K562 (cell line): ENCODE measurements at places on chromosomes 5 and 9.
A peak's percentile ranks its signal among the peaks of the same experiment; 100 is the strongest.

- no peak for DNase-seq
Measured at GRCh38 chr9:136443687-136444086, 4.0 kb upstream of the INPP5E start.

- DNase-seq = no peak
Measured at GRCh38 chr5:6280425-6281100, 97.8 kb downstream of the MED10 start.

DNA sequence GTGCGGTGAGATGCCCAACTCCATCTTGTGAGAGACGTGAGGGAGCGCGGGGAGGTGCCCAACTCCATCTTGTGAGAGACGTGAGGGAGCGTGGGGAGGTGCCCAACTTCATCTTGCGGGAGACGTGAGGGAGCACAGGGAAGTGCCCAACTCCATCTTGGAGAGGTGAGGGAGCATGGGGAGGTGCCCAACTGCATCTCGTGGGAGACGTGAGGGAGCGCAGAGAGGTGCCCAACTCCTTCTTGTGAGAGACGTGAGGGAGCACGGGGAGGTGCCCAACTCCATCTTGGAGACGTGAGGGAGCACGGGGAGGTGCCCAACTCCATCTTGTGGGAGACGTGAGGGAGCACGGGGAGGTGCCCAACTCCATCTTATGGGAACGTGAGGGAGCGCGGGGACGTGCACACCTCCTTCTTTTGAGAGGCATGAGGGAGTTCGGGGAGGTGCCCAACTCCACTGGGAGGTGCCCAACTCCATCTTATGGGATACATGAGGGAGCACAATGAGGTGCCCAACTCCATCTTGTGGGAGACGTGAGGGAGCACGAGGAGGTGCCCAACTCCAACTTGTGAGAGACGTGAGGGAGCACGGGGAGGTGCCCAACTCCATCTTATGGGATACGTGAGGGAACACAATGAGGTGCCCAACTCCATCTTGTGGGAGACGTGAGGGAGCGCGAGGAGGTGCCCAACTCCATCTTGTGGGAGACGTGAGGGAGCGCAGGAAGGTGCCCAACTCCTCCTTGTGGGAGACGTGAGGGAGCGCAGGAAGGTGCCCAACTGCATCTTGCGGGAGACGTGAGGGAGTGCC lies 235.4 kb downstream of the CACNA1B start:
- no peak for DNase-seq

DNA sequence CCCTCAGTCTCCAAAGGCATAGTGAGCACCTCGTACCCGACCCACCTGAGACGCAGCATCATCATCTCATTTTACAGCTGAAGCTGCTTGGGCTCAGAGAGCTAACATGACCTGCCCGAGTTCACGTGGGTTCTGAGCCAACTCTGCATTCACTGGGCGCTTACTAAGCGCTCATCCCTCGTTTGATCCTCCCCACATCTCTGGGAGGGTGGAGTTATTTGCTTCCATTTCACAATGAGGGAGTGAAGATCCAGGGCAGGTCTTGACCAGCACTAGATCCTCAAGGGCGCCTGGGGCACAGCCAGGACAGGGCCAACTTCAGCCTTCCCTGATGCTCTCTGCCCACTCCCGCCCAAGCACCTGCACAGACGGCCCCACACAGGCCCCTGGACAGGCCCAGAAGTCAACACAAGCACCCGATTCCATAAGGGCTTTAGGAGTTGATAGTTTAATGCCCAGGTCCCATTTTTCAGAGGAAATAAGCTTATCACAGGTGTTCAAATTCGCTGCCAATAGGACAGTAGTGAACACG lies 80.8 kb downstream of the HRH2 start:
- no peak for DNase-seq

DNA sequence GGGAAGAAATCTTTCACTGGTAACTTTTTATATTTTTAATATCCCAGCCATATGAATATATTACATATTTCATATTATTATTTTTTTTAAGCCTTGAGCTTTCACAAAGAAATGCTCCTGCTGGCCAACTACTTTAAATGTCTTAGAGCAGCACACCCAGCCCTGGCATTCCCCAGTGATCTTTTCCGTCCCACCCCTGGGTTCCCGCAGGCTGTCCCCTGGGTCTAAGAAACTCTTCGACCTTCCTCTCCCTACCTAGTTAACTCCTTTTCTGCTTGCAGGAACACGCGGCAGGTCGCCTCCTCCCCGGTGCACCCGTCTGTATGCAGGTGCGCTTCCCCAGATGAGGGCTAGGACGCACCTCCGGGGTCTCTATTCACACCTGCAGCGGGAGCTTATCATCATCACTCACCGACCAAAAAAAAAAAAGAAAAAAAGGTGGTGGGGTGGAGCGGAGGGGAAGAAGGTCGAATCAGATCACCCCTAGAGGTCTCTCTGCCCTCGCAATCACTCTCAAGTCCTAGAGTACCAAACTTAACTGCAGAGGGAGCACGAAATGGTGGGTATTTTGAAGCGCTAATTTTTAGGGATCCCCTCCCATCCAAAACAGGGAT lies 696 bp downstream of the ZFP62 start:
- DNase-seq = peak; percentile 73

DNA sequence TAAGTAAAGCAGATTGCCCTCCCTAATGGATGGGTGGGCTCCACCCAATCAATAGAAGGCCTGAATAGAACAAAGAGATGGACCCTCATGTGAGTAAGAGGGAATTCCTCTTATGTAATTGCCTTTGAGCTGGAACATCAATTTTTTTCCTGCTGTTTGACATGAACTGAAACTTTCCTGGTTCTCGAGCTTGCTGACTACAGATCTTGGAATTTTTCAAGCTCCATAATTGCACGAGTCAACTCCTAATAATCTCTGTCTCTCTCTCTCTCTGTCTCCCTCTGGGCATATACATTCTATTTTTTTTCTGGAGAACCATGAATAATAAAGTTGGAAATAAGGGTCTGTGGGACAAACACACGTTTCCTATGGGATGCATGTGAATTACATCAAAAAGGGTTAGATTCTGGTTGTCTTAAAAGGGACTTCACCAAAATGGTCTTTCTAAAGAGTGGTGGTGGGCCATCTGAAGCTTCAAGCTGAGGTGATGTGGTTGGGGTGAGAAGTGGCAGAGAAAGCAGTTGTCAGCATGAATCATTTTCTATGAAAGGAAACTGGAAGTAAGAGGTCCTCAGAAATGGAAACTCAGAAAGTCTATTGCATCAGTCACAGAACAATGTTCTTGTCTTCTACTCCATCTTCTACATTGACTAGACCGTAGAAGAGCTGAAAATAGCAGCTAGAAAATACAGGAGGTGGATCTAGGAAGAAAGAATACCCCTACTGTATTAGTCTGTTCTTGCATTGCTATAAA lies 47.0 kb upstream of the HOMER1 start:
- DNase-seq = no peak

DNA sequence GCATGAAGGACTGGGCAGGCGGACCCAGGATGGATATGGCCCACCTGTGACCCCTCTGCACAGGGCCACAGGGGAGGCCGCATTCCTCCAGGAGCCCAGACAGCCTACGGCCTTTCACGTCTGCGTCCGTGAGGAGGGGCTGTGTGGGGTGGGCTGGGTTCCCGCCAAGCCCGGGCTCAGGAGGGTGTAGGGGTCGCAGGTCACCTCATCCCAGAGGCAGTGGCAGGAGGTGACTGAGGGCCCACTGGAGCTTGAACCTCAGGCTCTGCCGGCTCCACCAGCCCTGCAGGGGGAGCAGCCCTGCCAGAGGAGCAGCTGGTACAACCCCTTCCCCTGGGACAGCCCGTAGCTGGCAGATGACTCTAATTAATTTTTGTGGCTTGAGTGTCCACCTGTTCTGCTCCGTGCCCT lies 40.7 kb upstream of the CACNA1B start:
- DNase-seq = no peak

DNA sequence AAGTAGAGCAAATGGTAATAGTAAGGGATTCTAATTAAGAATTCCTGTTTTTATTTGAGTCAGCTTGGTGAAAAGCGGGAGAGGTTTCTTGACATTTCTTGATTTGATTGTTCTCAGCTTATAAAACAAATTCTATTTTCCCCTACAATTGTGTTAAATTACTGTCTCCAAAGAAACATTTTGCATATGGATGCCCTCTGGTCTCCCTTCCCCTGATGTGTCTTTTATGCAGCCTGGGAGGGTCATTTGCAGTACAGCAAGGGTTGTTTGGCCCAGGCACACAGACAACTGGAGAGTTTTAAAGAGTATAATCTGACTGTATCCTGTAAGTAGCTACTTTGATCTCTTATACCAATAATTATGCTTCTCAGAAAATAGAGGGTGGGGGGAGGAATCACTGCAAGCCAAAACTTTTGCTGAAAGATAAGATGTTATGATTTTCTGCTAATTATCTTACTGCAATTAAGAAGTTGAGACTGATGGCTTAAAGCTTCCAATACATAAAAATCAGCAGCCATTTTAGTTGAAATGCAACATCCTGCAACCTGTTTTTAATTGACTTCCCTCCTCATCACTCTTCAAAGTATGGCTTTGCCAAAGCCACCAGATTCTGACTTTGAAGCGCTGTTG lies 204.1 kb upstream of the SEMA6A start:
- DNase-seq = no peak

DNA sequence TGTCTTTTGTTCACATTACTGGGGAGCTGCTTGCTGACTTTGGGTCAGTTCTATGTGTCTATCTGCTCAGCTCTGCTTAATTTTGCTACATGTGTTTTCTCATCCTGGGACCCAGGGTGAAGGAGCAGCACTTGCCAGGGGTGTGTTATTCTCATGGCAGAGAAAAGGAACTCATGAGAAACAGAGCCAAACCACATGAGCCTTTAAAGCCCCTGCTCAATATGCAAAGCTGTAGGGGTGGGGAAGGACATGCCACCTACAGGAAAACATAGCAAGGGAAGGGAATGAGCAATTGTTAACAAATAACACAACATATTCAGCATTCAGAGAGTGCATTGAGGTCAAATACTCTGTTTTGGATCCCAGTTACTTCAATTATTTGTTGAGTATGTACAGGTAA lies 290.9 kb downstream of the CDK5RAP2 start:
- DNase-seq = no peak
